Stimulated activated CD4-positive, alpha-beta T cell treated with anti-CD3 and anti-CD28 coated beads, Interleukin-12 subunit alpha, Interleukin-12 subunit beta, amount 100 ng/mL, for 48 hours (primary cell): ENCODE measurements at places on chromosomes 11 and 22.

GRCh38 chr11:12800032-12800671, 125.9 kb downstream of the TEAD1 start:
- no peak for DNase-seq

DNA sequence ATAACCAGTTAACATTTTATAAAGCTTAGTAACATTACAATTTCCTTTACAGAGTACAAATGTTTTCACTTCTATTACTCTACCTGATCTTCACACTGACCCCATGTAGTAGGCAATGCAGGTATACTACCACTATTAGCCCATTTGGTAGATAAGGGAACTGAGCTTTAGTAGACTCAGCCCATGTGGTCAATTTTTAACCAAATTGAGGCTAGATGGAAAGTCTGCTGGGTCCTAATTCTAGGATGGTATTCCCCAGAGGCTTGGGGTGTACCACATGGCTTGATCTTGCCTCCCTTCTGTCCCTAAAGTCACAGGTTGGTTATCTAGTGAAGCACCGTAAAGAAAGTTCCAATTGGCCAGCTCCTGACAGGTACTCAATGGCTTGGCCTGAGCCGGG, 48.2 kb downstream of the NRXN2 start:
- DNase-seq, result no peak

DNA sequence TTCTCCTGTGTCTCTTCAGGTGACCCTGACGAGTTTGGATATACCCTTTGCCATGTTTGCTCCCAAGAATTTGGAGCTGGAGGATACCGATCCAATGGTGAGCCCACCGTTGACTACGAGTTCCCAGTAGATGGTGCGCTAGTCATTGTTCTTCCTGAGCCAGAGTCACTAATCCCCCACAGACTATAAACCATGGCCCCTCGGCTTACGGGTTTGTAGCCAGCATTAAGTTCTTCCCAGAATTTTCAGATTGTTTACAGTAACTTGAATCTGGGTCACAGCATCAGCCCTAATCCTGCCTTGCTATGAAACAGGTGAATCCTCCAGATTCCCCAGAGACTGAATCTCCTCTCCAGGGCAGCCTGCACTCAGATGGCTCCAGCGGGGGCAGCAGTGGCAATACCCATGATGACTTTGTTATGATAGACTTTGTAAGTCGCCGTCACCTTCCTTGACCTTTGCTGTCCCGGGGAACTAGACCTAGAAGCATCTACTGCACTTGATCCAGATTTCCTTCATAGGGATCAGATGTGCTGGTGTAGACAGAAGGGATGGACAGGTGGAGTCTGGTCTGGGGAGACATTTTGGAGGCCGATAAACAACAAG, 31.8 kb downstream of the ARHGAP1 start:
- DNase-seq, result no peak

GRCh38 chr11:132187814-132188213, 817.4 kb downstream of the NTM start:
- no peak for DNase-seq

DNA sequence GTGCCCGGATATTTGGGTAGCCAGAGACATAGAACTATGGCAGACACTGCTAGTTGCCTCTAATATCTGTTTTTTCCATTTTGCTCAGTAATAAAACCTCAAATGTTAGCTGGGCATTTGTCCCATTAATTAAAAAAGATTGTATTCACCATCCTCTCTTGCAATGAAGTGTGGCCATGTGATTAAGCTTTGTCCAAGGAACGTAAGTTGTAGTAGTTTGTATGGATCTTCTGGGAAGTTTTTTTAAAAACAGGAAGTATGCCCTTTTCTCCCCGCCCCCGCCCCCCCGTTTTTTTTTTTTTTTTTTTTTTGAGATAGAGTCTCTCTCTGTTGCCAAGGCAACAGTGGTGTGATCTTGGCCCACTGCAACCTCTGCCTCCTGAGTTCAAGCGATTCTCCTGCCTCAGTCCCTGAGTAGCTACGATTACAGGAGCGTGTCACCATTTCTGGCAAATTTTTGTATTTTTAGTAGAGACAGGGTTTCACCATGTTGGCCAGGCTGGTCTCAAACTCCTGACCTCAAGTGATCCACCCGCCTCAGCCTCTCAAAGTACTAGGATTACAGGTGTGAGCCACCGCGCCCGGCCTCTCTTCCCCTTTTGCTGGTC, 1.7 kb upstream of the TMEM135 start:
- DNase-seq, result no peak

DNA sequence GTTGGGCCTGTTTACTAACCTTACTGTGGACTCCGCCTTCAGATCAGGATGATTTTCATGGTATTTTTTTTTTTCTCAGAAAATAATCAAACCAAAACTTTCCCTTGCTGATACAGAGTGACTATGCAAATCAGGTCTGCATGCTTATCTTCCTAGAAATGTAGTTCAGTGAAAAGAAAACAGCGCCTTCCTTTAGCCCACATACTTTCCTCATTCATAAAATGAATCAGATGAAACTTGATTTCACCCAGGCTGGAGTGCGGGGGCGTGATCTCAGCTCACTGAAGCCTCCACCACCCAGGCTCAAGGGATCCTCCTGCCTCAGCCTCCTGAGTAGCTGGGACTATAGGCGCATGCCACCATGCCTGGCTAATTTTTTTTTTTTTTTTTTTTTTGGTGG, 26.0 kb downstream of the ZNRF3 start:
- DNase-seq, result peak; percentile 81

- no peak for DNase-seq
These were observed 3.1 kb upstream of the ADM start for GRCh38 chr11:10301656-10302358.

GRCh38 chr11:114616516-114616915, 20.9 kb upstream of the NXPE4 start:
- no peak for DNase-seq

DNA sequence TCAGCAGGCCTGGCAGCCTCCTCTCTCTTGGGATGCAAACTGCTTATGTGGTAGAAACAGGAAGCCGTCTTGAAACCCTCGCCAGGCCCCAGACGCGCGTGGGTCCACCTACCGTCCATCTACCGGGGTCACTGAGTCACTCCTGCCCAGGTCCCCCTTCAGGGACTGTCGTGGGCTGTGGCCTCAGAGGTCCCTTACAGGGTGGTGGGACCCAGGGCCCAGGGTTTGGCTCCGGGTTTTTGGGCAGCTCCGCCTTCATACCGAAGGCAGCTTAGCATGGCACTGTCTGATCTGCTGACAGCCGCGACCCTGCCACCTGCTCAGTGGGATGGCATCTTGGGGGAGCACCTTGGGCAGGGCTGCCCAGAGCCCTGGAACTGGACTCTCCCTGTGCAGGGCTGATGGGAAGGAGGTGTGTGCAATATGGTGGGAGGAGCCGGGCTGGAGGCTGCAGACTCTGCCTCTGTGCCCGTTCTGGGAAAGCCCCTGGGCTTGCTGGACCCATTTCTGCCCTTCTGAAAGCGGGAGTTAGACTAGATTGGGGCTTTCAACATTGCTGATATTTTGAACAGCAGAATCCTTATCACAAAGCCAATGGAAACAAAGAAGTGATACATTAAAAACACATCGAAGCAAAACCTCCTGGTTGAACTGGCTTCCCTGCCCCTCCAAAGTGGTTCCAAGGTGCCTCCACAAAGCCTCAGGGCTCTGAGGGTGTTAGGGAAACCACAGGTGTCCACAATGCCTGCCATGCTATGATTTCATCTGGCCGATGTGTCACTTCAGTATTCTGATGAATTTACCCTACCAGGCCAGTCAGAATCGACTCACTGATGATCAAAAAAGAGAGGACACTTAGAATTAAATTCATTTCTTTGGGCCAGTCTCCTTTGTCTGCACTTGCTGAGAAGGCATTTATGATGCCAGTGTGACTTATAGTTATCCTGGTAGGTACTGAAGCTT, 316.5 kb downstream of the KIRREL3 start:
- no peak for DNase-seq

DNA sequence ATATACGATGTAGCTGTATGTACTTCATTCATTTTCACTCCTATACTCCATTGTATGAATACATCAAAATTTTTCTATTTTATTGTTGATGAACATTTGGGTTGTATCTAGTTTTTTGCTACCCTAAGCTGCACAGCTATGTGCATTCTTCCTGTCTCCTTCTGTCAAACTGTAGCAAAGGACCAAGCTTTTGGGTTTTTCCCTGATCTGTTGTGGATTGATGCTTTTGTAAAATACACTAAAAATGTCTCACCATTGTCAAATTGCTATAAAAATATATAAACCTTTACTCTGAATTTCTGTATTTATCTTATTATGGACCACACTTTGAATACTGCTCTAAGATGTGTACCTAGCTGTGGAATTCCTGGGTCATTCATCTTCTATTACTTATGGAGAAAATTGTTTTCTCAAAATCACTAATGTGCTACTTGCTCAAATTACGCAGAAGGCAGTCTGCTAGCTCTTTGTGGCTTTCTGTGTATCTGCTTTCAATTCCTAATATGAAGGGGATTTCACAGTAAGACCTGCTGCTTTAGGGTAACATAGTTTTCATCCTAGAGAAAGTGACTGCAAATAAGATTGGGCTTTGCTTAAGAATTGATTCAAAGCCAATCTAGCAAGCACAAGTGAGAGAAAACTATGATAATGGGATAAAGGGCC, 123.4 kb downstream of the CYP2R1 start:
- DNase-seq, result no peak

- DNase-seq, result no peak
These were observed 8.6 kb downstream of the REXO2 start for GRCh38 chr11:114447892-114448291.

DNA sequence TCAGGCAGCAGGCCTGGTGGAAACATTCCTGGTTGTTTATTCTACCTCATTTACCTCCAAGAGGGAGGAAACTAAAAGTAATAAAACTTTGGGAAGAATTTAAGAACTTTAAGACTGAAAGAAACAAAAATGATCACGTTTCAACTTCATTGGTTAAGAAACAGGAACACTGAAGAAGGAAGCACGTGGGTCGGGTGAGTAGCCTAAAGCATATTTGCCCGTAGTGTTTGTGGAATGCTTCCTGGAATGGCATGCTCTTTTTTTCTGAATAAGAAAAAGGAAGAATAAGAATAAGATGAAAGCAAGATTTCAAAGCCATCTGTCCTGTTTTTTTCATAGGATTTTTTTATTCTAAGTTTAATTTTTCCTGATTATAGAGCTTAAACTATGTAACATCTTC, 83.1 kb downstream of the WNT11 start:
- no peak for DNase-seq

GRCh38 chr11:122743949-122744348, 88.4 kb downstream of the UBASH3B start:
- peak; percentile 76 for DNase-seq

DNA sequence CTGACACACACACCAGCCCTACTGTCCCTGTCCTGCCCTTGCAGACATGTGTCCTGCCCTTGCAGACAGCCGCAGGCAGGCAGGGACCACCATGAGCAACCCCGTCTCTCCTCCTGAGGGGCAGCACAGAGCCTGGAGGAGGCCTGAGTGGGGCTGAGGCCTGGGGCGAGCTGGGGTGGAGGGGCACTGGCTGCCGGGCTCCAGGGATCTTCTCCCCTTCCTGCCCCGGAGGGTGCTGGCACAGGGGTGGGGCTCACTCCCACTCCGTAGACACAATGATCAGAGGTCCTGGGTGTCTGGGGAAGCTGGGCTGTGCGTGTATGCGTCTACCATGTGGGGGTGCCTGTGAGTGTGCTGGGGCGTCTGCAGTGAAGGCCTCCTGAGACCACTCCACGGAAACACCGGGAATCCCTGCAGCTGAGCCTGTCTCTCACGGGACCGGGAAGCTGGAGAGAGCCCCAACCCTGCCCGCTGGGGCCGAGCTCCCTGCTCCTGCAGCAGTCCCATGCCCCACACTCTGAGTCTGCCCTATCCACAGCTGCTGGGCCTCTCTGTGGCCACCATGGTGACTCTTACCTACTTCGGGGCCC, 588 bp downstream of the TSPAN32 start:
- DNase-seq, result no peak

GRCh38 chr11:121650351-121651256, 197.8 kb upstream of the SORL1-AS1 start:
- DNase-seq, result no peak

- DNase-seq, result no peak
These were observed 43.8 kb downstream of the PARVB start for GRCh38 chr22:44067901-44068300.

- DNase-seq, result no peak
These were observed 15.9 kb upstream of the CDC42EP2 start for GRCh38 chr11:65298655-65299179.

DNA sequence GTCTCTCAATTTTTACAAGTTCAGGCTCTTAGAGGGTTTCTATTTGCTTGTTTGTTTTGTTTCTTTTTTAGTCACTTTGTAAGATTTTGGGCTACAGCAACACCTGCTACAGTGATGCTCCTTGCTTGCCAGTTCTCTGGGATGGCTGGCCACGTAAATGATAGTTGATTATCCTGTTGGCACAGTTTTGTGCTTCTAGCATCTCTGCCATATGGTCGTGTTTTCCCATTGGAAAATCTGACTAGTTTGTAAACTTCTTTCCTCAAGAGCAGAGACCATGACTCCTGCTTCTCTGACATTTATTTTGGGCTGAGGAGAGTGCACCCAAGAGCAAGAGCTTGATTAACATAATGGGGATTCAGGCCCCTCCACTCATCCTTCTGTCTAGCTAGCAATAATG, 1621.6 kb upstream of the RAG2 start:
- no peak for DNase-seq

DNA sequence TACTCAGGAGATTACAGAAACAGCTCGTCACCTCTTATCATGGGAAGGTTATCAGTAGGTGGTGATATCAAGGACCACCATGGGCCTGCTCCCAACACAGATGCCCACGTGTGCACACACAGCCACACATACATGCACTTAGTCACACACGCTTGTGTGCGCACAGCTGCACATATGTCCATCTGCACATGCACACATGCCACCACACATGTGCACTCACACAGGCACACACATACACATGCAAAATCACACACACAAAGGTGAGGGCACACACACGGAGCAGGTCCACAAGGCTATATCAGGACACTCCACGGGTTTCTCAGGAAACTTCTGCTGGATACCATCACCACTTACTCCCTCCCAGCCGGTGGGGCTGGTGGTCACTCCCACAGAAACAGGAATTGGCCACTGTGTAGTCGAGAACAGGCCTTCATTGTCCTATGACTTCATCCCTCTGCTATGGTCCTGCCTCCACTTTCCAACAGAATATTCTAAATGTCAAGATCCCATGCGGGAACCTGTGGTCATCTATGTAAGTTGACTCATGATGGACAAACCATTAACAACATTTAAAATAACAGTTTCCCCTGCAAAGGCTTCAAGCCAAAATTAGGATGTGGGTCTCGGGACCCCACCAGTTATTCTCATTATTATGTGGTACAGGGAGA, 2.2 kb downstream of the C11orf24 start:
- no peak for DNase-seq

DNA sequence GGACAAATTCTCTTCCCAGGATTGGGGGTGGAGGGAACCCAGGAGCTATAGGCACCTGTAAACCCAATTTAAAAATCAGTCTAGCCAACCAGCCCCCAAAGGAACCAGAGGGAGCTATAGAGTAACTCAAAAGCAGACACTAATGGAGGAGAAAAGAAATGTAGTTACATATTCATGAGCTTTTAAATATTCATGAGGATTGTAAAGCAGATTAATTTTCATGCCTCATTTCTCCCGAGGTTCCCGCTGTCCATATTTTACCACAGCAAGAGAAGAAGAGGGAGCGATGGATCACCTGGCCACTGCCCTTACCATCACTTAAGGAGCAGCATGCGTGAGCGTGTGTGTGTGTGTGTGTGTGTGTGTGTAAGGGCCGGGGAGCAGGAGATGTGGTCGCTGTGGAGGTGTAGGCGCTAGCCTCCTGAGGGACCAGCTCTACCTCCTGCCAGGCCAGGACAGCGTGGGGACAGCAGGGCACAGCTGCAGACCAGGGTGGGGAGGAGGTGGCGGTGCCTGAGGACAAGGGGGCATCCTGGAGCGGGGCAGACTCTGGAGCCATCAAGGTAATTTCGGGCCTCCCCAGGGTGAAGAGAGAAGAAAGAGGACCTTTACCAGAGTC, 100.7 kb upstream of the THY1 start:
- DNase-seq, result no peak
